ENCODE measurements at places on chromosomes 2 and 18.

DNA sequence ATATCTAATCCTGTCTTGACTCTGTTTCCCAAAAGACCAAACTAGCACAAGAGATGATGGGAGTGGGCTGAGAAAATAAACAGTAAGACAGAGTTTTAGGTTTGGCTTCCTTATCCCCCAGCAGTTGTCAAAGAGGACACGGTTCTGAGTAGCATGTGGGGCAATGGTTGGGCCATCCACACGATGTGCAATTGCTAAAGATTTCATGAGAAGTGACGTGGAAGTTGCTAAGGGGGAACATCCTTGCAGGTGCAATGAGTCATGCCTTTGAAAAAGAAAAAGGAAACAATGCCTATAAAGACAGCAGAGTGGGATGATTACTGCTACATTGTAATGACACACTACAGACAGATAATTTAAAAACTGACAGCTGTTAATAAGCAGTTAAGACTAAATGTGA, 1395.8 kb downstream of the LRP1B start:
- no peak for DNase-seq

- DNase-seq: no peak
Observed at GRCh38 chr2:211033765-211034164, 477.4 kb downstream of the CPS1 start.

- DNase-seq: no peak
Observed at GRCh38 chr2:156585457-156585856, 149.3 kb downstream of the GPD2 start.

DNA sequence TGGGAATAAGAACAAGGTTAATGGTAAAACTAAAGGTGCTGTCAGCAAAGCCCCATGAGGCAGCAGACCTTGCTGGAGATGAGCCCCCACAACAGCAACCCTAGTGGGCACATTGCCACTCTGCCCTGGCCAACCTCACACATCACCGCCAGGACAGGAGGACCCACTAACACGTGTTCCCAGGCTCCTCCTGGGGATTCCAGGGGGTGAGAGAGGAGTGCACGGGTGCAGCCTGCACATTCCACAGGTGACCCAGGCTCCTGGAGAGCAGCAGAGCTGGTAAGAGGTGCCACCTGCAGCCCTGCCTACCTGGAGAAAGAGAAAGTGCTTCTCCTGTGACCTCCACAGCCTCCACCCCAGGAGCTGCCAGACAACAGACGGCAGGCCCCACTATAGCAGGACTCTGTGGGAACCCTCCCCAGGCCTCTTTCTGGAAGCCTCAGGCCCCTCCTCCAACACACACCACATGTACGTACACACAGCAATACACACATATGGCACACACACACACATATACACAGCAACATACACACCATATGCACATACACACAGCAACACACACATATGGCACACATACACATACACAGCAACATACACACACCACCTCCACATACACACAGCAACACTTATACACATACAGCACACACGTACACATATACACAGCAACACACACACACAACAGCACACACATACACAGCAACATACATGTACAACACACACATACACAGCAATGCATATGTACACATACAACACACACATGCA, 187.1 kb downstream of the GLI2 start:
- DNase-seq: no peak

GRCh38 chr18:42373584-42373983, 418.6 kb downstream of the PIK3C3 start:
- DNase-seq: no peak

DNA sequence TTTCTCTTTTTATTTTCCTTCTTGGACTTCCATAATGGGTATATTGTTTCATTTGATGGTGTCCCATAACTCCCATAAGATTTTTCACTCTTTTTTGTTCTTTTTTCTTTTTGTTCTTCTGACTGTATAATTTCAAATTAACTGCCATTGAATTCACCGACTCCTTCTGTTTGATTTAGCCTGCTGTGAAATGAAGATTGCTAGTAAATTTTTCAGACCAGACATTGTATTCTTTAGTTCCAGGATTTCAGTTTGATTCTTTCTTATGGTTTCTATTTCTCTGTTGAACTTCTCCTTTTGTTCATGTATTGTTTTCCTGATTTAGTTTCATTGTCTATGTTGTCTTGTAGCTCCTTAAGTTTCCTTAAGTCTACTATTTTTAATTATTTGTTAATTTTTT, 87.6 kb upstream of the SPOPL start:
- no peak for DNase-seq

DNA sequence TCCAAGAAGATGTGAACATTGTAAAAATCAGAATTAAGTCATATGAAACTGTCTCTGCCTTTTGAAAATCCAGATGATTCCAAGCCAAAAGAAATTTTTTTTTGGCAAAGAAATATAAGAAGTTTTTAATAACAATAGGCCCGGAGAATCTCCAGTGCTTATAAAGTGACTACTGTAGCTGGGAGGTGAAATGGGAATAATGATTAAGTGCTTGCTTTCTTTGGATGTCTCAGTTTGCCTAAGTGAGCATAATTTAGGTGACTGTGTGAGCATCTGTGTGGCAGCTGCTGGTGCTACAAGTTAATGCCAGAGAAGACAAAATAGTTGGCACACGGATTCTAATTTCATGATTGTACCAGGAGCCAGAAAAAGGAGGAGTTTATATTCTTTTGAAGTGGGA, 185.0 kb downstream of the LTBP1 start:
- no peak for DNase-seq

DNA sequence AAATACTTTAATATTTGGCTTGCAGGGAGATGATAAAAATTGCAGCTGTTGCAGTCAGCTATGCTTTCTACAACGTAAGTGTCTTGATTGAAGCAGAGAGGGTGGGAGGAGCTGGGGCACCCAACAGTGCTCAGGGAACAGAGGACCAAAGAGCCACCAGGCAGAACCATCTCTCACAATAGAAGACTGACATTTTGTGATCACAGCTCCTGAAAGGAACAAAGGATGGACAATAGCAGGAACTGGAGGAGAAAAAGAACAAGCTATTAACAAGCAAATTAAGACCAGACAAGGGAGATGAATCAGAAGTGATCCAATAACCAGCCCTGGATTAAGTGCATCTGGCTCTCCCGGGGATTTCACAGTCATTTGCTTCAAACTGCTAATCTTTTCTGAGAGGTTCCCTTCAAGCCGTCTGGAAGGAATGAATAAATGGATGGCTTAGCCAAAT, 65.7 kb upstream of the SMAD2 start:
- DNase-seq: no peak

DNA sequence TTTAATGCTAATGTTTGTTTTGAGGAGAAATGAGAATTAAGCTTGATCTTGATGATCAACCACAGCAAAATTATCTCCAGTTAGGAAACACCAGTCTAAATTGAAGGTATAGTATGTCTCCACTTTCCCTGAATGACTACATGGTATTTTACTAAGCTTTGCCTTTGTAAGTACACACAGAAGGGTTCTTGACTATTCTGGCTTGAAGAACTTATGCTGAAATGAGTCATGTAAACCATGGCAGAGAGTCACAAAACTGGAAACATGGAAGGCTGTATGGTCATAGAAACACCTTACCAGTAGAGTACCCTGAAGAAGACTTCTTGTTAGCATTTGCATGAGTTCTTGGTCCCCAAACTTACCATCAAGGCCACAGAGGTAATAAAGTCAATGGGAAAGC, 250.5 kb downstream of the SLC8A1 start:
- no peak for DNase-seq

GRCh38 chr2:21233194-21233593, 109.4 kb downstream of the TDRD15 start:
- no peak for DNase-seq

- DNase-seq: no peak
Observed at GRCh38 chr18:23900994-23901393, 113.6 kb upstream of the TTC39C start.

- DNase-seq: no peak
Observed at GRCh38 chr2:109166811-109167210, 37.8 kb downstream of the SH3RF3 start.

DNA sequence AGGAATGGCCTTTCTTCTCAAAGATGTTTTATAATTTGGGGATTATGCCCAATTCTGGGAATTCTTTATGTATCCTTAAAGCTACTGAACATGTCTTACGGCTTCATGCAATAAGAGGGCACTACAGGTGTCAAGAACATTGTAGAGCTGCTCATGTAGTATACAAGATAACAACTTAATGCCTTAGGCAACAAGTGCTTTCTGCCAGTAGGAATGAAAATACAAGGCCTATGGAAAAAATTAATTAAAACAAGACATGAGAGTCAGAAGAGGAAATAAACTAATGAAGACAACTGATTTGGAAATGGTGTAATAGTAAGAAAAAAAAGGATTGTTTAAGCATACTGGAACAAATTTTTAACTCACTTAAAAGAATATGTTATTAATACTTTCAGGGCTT, 27.3 kb downstream of the GREB1L start:
- no peak for DNase-seq

DNA sequence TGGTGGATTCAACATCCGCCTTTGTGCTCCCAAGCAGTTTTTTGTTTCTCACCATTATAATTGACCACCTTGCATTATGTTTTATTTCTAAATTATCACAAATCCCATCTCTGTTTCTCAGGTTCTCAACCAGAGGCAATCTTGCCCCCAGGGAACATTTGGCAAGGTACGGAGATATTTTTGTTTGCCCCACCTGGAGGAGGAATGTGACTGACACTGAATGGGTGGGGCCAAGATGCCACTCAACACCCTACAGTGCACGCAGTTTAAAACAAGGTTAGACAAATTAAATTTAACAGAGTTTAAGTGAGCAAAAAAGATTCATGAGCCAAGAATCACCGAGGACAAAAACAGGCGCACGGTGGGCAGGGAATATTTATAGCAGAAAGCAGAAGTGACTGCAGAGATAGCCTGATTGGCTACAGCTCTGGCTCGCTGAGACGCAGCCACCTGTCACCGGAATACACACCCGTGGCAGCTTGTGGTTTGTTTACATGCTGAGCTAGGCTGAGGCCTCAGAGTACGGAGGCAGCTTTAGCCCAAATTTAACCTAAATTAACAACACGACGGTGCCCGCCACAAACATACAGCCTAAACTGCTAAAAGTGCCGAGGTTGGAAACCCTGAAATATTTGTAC, 150.0 kb upstream of the ALKAL2 start:
- no peak for DNase-seq

- DNase-seq: no peak
Observed at GRCh38 chr2:37671009-37671815, at the start of gene CDC42EP3. TSS of gene CDC42EP3 (minus strand) at chr2:37671642. CDS start at chr2:37646587, 25,055 bp downstream.

DNA sequence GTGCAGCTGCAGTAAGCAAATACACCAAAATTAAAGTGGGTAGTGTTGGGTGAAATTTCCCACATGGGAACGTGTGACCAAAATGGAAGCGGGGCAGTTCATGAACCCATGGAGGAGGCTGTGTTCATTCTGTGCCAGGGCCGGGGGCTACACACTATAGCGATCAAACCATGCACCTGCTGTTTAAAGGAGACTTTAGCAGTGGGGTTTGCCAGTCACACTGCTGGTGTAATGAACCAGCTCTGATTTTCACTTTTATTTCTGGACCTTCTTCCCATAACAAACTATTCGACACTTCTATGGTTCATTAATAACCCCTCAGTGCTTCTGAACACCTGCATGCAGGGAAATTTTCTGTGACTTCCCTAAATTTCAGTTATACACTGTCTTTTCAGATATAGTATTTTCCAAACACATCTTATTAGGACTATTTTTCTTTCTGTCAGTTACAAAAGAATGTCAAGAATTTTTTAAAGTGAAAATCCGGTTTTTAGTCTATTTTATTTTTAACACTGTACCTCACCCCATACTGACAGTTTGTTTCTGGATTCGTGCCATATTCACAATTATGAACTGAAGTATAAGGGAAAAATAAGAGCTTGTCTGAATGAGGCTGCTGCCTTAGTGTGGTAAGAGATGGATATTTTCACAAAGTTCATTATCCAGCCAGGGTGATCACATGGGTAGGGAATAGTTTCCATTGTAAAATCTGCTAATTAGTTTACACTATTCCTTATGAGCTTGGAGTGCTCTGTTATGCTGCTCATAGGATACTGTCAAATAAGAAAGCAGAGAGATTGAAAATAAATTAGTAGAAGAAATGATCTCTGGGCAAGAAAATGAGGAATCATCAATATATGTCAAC, 111.3 kb upstream of the CAVIN2 start:
- DNase-seq: no peak

DNA sequence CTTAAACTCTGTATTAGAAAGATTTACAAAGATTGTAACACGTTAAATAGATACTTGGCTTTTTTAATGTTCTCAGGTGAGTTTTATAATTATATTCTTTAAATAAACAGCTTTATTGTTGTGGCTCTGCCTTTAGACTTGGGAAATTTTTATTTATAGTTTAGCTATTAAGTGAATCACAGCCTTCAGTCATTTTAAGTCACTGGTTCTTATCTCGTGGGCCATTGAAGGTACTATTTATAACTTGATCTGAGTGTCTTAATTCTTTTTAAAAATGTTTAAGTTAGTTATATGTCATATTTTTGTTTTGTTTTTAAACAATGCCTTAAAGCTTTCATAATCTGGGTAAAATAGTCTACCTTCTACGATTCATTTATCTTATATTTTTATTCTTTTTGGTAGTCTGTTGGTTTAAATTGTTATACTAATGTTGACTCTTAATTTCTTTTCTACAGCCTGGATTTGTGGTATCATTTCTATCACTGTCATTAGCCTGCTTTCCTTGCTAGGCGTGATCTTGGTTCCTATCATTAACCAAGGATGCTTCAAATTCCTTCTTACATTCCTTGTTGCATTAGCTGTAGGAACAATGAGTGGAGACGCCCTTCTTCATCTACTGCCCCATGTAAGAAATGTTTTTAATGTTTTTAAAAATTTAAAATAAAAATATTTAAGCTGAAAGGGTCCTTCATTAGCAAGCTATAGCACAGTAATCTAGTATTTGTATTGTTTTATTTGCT, 49.3 kb downstream of the SLC39A10 start:
- no peak for DNase-seq

- DNase-seq: no peak
Observed at GRCh38 chr2:214547931-214548330, 137.1 kb downstream of the VWC2L start.

- DNase-seq: no peak
Observed at GRCh38 chr2:211875488-211875887, 663.1 kb downstream of the ERBB4 start.

DNA sequence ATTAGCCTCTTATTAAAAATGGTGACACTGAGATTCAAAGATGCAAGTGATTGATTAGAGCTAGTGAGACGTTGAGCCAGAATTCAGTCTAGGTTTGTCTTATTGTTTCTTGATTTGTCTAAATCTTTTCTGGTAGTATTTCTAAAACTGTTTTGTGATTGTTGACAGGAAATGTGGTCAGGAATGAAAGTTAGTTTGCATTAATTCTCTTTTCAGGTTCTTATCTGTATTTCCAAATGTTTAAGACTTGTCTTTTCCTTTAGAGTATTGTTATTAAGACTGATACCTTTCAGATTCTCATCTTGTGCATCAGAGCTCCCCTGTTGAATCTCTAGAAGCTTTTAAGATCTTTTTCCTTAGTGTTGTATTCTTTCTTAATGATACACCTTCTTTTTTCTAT, 89.3 kb downstream of the MBD5 start:
- no peak for DNase-seq

- DNase-seq: no peak
Observed at GRCh38 chr2:200765139-200765951, 46.4 kb upstream of the BZW1 start.

GRCh38 chr2:30266051-30266621, 34.8 kb downstream of the LBH start:
- DNase-seq: no peak

- DNase-seq: no peak
Observed at GRCh38 chr2:142930835-142931398, 53.5 kb downstream of the KYNU start.
